ENCODE measurements at places on chromosomes 13 and 19.
A peak's percentile ranks its signal among the peaks of the same experiment; 100 is the strongest.

DNA sequence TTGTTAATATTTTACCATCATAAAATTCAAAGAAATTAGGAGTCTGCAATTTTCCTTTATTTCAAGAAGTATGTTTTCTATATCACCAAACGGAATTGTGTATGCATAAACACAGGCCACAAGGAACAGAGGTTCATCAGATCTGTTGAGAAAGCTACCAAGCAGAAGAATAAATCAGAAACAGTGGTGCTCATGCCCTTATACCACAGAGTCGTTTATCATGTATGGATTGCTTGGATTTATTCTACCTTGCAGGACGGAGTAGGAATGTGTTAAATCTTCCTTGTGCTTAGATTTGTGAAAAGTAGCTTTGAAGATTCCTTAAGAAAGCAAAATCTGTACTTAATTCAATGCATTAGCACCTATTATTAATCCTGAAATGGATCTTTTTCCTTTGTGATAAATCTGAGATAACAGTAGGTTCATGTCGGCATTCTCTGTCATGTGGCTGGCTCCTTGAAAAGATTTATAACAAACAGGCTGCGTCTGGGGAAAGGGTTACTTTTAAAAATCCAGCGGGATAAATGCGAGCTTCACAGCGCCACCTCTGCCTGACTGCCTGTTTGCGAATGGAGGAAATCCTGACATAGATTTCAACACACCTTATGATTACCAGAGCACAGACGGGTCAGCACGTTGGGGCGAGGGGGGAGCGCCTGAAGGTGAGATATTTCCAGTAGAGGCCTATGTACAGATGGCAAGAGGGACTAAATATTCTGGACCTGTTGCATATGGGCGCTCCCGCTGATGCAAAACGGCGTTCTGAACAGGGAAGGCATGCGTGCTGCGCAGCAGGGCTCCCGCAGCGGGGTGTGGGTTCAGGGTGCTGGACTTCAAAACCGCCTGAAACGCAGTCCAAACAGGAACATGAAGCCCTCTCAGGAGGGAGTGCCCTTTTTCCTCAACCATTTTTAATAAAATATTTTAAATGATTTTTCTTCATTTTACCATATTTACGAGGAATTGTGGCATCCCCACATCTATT lies 445.5 kb upstream of the SGCG start:
- no peak for DNase-seq

DNA sequence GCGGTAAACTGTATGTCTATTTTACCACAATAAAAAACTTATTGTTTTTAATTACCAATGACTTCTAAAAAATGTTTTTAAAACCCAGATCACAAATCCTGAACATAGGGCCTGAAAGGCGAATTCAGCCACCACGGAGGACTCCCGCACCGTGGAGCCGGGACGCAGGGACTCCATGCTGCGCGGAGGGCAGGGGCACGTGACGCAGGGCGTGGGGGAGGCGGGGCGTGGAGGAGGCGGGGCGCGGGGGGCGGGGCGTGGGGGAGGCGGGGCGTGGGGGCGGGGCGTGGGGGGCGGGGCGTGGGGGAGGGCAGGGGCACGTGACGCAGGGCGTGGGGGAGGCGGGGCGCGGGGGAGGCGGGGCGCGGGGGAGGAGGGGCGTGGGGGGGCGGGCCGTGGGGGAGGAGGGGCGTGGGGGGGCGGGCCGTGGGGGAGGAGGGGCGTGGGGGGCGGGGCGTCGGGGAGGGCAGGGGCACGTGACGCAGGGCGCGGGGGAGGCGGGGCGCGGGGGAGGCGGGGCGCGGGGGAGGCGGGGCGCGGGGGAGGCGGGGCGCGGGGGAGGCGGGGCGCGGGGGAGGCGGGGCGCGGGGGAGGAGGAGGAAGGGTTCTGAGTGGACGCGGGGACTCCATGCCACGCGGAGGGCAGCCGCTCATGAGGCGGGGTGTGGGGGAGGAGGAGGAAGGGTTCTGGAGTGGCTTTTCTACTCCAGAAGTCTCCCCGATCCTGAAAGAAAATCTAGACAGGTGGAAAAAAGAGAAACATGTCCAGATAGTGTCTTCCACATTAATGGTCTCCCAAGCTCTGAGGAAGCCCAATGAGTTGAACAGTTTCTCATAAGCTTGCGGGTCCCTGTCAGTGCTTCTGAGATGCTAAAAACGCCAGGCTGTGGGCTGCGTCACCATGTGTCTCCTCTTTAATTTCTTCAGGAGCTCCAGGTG lies 4.4 kb upstream of the PROZ start:
- peak; percentile 68 for DNase-seq

DNA sequence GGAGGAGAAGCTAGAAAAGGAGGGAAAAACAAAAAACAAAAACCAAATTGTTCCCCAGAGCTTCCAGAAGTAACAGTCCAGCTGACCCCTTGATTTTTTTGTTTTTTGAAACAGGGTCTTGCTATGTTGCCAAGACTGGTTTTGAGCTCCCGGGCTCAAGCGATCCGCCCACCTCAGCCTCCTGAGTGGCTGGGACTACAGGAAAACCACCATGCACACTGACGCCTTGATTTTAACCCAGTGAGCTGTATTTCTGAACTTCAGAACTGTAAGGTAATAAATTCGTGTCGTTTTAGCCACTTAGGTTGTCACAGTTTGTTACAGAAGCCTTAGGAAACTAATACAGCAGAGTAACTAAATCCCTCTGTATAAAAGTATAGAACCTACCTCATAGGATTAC lies 1.1 kb upstream of the NEK3 start:
- DNase-seq, result no peak

DNA sequence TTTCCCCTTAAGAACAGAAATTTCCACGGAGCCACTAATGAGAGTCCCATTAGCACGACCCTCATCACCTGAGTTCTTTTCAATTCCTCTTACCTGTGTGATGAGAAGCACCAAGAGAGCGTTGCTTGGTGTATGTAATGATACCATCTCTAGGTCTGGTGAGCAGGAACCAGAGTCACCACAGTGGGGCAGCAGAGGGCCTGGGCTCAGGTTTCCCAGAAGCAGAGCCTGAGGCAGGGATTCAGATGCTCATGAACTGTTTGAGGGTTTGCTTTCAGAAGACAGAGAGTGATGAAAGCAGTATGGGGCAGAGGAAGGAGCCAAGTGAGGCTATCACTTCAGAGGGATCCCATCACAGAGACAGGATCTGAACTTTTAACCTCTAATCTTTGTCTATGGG lies 3.1 kb upstream of the PTPRH start:
- DNase-seq, result no peak

DNA sequence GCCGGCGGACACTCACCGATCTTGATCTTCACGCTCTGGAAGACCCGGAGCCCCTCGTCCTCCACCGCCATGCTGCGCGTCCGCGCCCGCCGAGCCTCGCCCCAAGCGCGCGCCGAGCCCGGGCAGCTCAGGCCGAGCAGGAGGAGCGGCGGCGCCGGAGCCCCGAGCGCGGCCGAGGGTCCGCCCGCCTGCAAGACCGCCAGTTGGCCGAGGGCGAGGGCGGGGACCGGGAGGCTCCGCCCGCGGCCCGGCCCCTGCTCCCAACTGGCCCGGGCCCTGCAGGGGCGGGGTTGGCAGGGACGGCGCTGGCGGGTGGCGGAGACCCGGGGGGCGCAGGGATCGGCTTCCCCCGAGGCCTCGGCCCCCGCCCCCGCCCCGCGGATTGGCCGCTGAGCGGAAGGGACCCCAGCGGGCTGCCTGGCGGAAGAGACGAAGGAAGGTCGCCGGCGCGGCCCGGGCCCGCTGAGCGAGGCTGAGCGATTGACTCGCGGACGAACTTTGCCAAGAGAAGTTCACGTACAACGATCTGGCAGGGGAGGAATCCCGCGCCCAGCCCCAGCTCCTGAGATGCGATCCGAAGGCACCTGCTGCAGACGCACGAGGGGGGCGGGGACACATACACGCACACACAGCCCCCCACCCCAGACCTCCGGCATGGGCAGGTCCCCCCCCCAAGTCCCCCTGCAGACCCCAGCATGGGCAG lies at the start of gene RASA3:
RASA3 (minus strand) TSS at position 205 of the 703 bp plus-strand sequence; CDS start at position 71, 134 bp downstream.
- DNase-seq, result peak; percentile 92
